ENCODE measurements at places on chromosomes 4 and X.

DNA sequence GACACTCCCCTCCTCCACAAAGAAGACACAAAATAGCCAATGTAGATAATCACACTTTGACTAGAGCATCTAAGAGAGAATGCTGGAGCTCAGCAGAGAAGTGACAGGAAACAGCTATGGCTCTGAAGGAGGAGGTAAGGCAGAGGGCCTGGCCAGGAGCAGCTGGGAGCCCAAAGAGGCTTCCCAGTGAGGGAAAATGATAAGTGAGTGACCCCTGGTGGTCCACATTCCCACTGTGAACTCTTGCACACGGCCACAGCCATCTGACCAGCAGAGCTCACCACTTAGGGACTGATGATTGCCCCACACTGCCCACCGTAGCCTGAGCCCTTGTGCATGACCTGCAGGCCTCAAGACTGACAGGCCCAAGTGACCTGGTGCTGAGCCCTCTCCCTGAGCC, 162.7 kb upstream of the GALNTL6 start:
- no peak for DNase-seq

DNA sequence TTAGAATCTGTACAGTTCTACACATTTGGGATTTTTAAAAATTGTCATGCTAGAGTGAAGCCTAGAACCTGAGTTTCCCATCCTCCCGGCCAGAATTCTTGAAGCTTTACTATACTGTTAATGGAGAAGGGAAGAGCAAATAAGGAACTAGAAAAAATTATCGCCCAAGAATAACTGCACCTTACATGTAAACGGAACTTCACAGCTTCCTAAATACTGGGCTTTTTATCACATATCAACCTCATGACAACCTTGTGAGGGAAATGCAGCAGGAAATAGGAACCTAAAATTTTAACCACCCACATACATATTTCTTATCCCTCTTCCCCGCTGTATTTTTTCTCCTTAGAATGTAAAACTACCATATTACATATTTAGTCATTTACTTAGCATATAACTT, 19.3 kb downstream of the ARHGEF9 start:
- no peak for DNase-seq

GRCh38 chr4:169377367-169377766, 106.6 kb upstream of the SH3RF1 start:
- DNase-seq: no peak

GRCh38 chrX:10882484-10882883, 228.6 kb upstream of the HCCS start:
- no peak for DNase-seq

DNA sequence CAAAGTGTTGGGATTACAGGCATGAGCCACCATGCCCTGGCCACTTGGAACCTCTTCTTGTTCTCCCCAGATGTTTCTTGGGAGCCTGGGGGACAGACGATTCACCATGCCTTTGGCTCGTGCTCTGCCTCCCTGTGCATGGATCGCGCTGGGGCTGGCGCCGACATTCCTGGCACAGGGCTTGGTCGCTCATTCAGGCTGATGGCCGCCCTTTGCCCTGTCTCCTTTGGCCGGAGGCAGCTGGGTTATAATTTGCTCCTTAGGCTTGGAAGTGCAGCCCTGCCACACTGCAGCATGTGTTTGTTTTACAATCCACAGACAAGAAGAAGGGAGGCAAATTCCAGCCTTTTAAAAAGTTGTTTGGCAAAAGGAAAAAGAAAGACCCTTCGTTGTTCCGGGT, 115.3 kb downstream of the AASDH start:
- no peak for DNase-seq

- DNase-seq: no peak
Observed at GRCh38 chr4:151107063-151107462, 7.6 kb downstream of the RPS3A start.

GRCh38 chr4:153560908-153561307, 94.7 kb downstream of the TMEM131L start:
- DNase-seq: no peak

DNA sequence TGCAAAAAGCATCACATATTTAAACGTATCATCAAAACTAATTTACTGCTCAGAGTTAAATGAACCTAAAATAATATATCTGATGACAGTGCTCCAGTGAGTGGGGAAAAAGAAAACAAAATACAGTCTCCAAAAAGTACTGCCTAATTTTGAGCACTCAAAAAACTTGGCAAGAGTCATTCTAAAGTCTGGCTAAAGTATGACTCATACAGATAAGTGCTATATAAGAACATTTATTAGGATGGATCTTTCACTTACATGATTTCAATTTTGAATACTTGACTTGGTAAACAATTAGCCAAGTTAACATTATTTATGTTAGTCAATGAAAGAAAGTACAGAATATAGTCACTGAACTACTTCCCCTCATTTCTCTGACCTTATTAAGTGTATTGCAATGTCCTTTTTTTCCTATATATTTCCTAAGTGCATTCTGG, 27.2 kb downstream of the FBXO8 start:
- DNase-seq: no peak

- no peak for DNase-seq
Observed at GRCh38 chrX:12979026-12979607, 4.2 kb downstream of the TMSB4X start.
